ENCODE measurements at places on chromosomes 2 and 18.

- DNase-seq = no peak
Observed at GRCh38 chr2:217270485-217271121, 410.7 kb upstream of the TNP1 start.

DNA sequence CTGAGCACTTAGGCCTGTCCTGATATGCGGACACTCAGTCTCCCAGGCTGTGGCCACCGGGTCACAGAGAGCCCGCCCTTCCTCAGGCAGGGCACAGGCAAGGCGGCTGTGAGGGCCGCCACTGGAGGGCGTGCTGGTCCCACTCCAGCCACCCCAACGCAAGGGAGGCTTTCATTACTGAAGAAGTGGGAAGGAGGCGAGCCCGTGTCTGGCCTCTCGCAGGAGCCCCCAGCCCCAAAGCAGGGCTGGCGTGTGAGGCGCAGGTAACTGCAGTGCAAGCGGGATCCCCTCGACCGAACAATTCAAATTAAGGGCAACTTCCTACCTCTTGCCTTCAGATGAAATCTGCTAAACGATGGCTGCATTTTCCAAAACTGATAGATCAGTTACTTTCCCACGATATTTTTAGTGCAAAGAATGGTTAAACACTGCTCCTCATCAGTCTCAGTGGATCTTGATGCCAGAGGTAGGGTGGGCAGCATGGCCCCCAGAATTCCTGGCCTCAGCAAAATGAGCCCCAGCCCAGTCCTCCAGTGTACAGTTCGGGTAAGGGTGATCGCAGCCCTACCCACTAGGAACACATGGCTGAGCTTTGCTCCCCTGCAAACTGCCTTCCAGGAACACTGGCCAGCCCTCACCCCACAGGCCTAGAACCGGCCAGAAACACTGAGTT, 97.2 kb downstream of the SEPTIN10 start:
- DNase-seq = no peak

- no peak for DNase-seq
Observed at GRCh38 chr2:39735648-39736047, 43.4 kb downstream of the THUMPD2 start.

DNA sequence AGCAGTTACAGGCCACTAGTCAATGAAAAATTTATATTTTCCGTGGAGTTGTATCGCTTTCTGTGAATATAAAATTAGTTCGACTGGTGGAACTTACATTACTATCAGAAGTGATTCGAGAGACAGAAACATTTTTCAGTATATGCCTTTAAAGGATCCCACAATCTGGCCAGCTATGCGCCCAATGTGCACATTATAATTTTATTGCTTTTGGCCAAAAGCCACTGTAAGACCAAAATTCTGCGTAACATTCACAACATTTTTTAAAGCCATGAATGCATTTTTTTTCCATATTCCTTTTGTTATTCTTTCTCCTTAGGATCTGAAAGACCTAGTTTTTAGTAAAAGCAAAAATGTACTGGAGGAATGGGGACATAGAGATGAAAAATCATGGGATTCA, 131.0 kb upstream of the CHAC2 start:
- DNase-seq = peak; percentile 57

GRCh38 chr2:240991378-240992263, 6.8 kb upstream of the SNED1 start:
- peak; percentile 96 for DNase-seq

DNA sequence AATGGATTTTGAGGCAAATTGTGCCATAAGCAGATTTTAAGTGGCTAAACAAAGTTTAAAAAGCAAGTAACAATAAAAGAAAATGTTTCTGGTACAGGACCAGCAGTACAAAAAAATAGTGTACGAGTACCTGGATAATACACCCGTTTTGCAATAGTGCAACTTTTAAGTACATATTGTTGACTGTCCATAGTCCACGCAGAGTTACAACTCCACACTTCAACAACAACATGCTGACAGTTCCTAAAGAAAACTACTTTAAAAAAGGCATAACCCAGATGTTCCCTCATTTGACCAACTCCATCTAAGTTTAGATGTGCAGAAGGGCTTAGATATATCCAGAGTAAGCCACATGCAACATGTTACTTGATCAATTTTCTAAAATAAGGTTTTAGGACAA, 5.1 kb upstream of the STPG4 start:
- DNase-seq = no peak

GRCh38 chr2:53933329-53933728, 37.5 kb downstream of the PSME4 start:
- no peak for DNase-seq

GRCh38 chr18:10164271-10165071, 250.7 kb downstream of the VAPA start:
- peak; percentile 77 for DNase-seq

GRCh38 chr2:64336171-64336570, 117.8 kb upstream of the LGALSL start:
- DNase-seq = no peak

DNA sequence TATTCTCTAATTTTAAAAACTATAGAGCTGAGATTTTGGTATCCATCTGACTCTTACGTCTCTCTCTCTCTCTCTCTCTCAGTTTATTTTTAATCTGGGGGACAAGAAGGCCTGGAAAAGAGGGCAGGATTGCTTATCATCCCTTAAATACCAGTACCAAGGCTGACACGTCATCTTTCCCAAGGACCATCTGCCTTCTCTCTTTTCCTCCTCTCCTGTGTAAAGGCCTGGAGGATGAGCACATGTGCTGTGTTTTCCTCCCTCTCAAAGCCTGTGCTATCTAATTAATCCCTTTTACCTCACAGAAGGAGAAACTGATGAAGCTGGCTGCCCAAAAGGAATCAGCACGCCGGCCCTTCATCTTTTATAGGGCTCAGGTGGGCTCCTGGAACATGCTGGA, 7.3 kb downstream of the IL37 start:
- DNase-seq = no peak

DNA sequence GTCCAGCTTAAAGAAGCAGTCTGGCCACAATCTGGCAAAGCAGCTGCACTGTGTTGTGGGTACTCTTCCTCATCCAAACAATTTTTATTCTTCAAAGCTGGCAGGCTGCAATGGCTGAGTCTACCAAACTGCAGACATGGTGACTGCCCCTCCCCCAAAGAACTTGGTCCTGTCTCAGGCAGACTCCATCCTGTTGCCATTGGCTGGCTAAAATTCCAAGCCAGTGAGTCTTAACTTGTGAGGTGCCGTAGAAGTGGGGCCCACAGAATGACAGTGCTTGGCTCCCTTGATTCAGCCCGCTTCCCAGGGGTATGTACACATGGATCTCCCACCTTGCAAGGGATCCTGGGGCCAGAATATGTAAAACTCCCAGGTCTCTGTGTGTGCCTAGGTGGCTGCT, 14.5 kb upstream of the NXPH2 start:
- DNase-seq = no peak

- DNase-seq = no peak
Observed at GRCh38 chr2:116098049-116098448, 1655.6 kb downstream of the DPP10 start.

DNA sequence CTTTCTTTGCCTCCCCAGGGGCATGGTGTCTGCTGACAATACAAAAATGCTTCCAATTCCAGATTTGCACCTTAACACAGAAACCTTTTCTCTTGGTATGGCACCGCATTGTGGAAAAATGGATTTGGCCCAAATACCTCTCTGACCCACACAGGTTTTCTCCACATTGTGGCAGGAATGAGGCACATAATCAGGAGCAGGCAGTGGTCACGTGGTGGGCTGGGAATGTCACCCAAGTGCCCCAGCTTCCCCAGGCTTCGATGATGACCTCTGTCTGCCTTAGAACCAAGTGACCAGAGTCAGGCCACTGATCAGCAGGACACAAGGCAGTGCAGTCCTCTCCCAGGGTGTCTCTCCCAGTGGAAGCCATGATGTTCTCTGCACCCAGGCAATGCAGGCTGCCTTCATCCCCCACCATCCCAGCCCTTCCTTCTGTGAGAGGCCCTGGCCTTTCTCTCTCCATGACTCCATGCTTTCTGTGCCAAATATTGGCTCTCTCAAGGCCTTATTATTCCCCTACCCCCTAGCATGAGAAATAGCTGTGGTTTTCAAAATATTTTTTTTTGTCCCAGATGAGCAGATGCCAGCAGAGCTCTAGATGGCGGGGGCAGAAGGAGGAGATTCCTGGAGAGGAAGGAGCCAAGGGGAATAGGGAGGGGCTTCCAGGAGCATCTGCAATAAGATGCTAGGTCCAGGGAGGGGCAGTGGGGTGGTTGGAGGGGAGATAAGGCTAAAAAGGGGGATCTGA, 198.9 kb downstream of the ACKR3 start:
- no peak for DNase-seq

DNA sequence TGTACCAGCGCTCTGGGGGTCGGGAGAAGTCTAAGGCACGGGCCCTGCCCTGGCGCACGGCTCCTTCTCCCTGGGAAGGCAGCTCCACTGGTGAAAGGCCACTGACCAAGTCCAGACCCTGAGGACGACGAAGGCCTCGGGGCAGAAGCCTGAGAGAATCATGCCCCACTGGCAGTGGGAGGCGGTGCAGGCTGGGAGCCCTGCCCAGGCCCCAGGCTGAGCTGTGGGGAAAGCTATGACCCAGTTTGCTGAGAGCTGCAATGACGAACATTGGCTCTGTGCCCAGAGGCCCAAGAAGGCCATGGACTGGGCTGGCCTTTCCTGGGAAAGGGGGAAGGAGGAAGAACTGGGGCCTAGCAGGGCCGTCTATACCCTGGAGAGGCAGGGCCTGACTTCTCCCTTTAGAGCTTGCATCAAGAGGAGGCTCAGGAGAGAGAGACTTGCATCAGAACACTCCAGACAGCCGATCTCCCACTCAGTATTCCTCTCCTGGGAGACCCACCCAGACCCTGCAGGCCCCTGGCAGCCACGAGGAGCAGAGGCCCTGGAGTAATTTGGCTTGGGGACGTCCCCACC, 32.9 kb downstream of the HS1BP3 start:
- DNase-seq = peak; percentile 99

DNA sequence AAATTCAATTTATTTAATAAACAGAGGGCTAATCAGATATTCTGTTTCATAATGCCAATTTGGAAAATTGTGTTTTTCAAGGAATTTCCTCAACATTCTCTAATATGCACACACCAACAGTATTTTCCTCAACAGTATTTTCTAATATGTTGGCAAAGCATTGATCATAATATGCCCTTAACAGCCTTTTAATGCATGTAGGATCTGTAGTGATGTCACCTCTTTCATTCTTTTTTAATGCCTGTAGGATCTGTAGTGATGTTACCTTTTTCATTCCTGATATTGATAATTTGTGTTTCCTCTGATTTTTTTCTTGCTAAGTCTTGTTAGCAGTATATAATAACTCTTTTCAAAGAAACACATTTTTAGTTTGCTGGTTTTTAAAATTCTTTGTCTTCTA, 15.9 kb downstream of the VWA3B start:
- no peak for DNase-seq

DNA sequence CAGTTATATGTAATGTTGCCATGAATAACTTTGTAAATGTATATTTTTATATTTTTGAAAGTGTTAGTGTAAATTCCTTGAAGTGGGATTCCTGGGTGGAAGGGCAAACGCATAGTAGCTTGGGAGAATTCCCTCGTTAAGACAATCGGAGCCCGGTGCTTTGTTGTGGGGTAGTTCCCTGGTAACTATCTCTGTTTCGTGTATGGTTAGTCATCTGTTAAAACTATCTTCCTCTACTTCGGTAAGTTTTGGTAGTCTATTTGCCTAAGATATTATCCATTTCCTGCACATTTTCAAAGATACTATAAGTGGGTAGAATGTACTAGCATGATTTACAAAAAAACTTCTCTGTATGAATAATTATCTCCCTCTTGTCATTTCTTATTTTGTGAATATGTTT, 113.8 kb upstream of the NRXN1 start:
- DNase-seq = no peak
